ENCODE measurements at places on chromosomes 6 and 20. TPM values are rescaled to one million over a fixed set of nuclear protein-coding genes. Genes with fewer than 3 reads are reported as not detected.

Gene TPX2
- polyA plus RNA-seq, result 0.41 TPM

Gene ZNF322
- 5.1 TPM for polyA plus RNA-seq

Gene SULF2
- 25.4 TPM for polyA plus RNA-seq

DNA sequence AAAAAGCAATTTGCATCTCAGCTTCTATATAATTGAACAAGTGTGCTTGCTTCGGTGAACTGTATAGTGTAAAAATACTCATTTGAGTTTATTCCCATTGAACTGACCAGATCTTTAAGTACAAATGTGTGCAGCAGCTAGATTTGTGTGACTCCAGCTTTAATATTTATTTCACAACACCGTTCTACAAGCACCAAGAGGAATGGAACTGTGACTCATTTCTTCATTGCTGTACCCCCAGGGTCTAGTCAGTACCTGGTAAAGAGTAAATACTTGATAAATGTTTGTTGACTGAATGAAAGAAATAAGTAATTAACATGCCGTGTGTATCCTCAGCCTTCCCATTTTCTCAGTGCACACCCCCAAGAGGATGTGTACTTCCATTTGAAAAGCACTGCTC, 464.8 kb downstream of the CBLN4 start:
- no peak for DNase-seq

DNA sequence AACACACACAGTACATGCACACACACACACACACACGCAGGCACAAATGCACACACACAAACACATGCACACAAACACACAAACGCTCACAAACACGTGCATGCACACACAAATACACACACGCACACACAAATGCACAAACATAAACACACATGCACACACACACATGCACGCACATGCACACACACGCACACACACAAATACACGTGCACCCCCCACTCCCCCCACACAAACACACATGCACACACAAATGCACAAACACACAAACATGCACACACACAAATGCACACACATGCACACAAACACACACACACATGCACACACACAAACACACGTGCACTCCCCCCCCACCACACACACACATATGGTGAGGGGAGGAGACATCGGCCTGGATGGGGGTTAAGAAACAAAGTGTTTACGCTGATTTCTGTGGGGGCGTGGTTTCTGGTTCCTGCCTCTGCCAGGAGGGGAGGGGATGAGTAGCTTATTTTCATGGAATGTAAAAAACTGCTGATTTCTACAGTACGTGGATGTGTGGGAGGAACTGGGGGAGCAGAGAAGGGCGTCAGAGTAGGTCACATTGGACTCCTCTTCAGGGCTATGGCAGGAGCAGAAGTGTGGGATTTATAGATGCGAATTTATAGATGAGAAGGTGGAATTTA, 607.2 kb downstream of the QKI start:
- DNase-seq, result no peak

DNA sequence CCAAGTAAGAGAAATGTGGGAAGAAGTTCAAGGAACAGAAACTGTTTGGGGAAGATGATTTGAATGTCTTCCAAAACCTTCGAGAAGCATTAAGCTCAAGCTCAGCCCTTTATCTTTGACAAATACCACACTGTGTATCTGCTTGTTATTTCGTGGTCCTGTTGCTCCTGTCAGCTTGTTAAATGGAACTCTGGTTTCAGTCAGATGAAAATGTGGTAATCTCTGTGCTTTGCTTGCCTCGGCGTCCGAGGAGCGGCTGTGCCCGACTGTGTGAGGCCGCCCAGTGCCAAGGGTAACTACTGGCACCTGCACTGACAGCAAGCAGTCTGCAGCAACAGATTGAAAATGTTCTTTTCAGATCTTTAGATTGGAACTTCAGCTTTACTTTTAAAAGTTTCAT, 577.9 kb upstream of the FLRT3 start:
- DNase-seq, result no peak
